Ureter (tissue), 1 donor: ENCODE measurements at places on chromosomes 16 and 17. TPM values are rescaled to one million over a fixed set of nuclear protein-coding genes. Genes with fewer than 3 reads are reported as not detected.

The ABCA3 gene
- total RNA-seq = 10.4 TPM

The KCNJ12 gene
- 1.6 TPM for total RNA-seq

The YBX2 gene
- total RNA-seq = not detected

The C16orf92 gene
- total RNA-seq = not detected

The SP6 gene
- total RNA-seq = 9.2 TPM

The TM4SF5 gene
- not detected for total RNA-seq

DNA sequence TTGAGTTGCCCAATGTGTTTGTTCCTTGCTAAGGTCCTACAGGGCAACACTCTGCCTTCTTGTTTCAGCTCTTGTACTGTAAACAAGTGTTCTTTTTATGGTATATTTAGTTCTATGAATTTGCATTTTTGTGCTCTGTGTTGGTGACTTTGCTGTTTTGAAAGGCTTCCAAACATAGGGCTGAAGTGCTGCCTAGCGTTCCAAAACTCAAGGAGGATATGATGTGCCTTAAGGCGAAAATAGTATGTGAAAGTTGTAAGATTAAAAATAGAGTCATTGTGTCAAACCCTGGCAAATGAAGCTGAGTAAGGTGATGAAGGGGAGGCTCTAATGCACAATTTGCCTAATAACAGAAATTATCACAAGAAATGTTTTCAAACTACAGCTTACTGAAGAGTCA lies 372.7 kb upstream of the TOM1L1 start:
- no peak for DNase-seq

DNA sequence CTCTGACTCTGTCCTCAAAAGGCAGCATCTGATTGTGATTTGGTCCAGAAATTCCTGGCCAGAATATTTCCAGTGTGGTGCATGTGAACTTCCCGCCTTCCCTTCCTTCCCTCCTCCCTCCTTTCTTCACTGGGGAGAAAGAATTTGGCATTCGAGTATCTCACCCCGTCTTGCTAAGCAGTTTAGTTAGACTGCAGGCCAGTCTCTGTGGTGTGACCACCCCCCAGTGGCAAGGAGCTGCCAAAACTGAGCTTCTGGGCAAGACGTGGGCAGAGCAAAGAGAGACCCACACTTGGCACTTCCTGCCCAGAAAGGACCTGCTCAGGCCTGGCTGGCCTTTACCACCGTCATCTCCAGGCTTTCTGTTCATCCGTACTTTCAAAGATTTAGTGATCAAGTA lies 36.4 kb downstream of the SNX20 start:
- peak; percentile 57 for DNase-seq

DNA sequence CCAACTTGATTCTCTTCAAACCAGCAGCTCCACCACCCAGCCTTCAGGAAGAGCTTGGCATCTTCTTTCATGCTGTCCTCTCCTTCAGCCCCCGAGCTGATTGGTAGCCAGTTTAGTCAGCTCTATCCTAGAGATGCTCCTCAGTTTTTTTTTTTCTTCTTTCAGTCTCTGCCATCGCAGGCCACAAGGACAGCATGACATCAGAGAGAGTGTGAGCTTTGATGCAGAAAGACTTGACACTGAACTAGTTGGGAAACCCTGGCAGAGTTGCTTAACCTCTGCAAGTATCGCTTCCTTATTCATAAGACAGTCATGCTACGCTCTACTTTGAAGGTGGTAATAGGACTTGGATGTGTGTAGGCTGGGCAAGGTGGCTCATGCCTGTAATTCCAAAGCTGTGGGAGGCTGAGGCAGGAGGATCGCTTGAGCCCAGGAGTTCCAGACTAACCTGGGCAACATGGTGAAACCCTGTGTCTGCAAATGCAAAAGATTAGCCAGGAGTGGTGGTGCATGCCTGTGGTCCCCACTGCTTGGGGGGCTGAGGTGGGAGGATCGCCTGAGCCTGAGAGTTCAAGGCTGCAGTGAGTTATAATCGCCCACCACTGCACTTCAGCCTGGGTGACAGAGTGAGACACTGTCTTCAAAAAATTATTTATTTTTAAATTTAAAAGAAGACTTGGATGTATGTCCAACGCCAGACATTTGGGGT lies 2.6 kb downstream of the CD300LB start:
- peak; percentile 42 for DNase-seq

GRCh38 chr17:78019976-78020716 lies 61.6 kb downstream of the TNRC6C start:
- no peak for DNase-seq

GRCh38 chr16:11949527-11949926 lies 7.7 kb upstream of the NPIPB2 start:
- no peak for DNase-seq

DNA sequence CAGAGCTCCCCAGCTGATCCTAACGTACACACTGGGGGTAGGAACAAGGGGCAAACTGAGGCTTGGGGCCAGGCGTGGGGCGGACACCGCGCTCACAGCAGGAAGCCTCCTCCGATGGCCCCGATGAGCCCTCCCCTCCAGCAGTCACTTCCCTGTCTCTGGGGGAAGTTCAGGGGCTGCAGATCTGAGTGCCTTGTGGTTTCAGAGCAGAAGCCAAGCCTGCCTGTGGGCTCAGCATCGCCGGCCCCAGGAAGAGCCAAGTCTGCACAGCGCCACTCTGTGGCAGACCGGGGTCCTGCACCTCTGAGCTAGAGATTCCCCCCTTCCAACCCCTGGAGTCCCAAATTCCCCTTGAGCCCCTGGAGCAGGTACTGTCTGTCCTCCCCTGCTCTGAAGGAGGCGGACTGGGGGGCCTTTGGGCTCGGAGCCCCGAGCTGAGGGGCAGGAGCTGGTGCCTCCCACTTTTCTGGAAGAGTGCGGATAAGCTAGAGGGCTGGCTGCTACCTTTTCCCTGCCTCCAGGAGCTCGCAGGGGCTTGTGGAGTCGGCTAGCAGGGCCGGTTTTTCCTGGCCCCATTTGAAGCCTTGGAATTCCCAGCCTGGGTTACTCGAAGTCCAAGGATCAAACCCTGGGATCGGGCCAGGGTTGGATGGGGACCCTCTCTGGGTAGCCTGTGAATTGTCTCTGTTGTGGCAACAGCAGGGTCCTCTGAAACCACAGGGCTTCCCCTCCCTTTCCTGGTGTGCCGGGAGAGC lies 2.9 kb downstream of the GSE1 start:
- peak; percentile 75 for DNase-seq

- no peak for DNase-seq
Measured at GRCh38 chr16:57424583-57424982, 20.0 kb downstream of the CCL17 start.

DNA sequence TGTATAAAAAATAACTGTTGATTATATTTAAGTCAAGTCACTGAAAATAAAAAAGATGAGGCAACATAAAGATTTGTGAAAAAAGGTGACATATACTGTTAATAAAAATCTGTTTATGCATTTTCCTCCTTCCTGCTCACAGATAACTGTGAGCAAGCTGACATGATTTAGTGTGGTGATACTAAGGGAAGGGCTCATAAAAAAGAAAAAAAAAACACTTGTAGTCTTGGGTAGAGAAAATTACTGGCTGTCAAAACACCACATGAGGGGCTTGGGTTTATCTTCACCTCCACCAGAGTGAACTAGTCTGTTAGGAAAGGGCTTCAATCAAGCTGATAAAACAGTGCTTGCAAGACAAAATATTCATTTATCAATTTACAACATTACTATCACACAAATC lies 247.6 kb downstream of the CNTNAP4 start:
- DNase-seq = no peak
